Endodermal cell (in vitro differentiated cells): ENCODE measurements at places on chromosomes 12 and 14. TPM values are rescaled to one million over a fixed set of nuclear protein-coding genes. Genes with fewer than 3 reads are reported as not detected.

CATSPERB gene
- total RNA-seq: 0.16 TPM in 1 of 3 replicates, not detected in the others

GRCh38 chr12:60176891-60177290, 581.1 kb downstream of the SLC16A7 start:
- no peak overlapping the region for H3K27ac ChIP-seq
- no peaks in the 10 kb centered on the region for H3K27me3 ChIP-seq
- no peak for DNase-seq
- no peaks in the 10 kb centered on the region for H3K36me3 ChIP-seq
- H3K4me1 ChIP-seq: no peaks in the 10 kb centered on the region

LYZ gene
- total RNA-seq: 0.42 TPM in 1 of 3 replicates, not detected in the others

- no peaks in the 10 kb centered on the region for H3K27me3 ChIP-seq
- DNase-seq: no peak
- H3K27ac ChIP-seq: no peak overlapping the region
Observed at GRCh38 chr12:121829250-121829918, 25.6 kb downstream of the SETD1B start.

DNA sequence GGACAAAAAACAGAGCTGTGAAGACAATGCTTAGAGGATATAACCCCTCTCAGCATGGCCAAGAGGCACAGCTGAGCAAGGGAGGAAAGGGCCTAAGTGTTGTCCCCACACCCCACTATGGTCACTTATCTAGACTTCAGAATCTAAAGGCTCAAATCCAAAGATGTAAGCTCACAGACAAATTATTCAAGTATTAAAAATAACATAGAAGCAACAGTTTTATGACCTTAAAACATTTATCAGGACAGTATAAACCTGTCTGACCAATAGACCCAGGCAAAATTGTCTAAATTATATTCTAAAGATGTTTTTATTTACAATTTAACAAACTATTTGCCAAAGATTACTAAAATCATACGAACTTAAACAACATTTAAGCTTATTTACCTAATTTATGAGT, 28.1 kb upstream of the PRICKLE1 start:
- no peak for DNase-seq
- H3K27ac ChIP-seq: no peak overlapping the region
- no peaks in the 10 kb centered on the region for H3K27me3 ChIP-seq
- H3K36me3 ChIP-seq: no peaks in the 10 kb centered on the region
- no peak overlapping the region for H3K4me3 ChIP-seq
- H3K4me1 ChIP-seq: no peaks in the 10 kb centered on the region

- no peaks in the 10 kb centered on the region for H3K27me3 ChIP-seq
- H3K27ac ChIP-seq: no peak overlapping the region
- H3K4me1 ChIP-seq: no peaks in the 10 kb centered on the region
Observed at GRCh38 chr12:132075026-132075713, 68.9 kb downstream of the DDX51 start.

MUCL1 gene
- not detected in 2 replicates for total RNA-seq

TCL1B gene
- 0.42 to 0.78 TPM (median 0.62 TPM) in 3 replicates for total RNA-seq

- no peak overlapping the region for H3K27ac ChIP-seq
- H3K4me3 ChIP-seq: no peak overlapping the region
- H3K27me3 ChIP-seq: no peaks in the 10 kb centered on the region
- H3K36me3 ChIP-seq: no peaks in the 10 kb centered on the region
- H3K4me1 ChIP-seq: peaks cover 8% of the 10 kb centered on the region
Observed at GRCh38 chr14:89365061-89365801, 51.8 kb downstream of the FOXN3 start.

PRH2 gene
- total RNA-seq: 1.2 TPM in 1 of 2 replicates, not detected in the other

ESYT1 gene
- total RNA-seq: 116 and 118 TPM in 2 replicates

- H3K27me3 ChIP-seq: peaks cover 34% of the 10 kb centered on the region
- H3K36me3 ChIP-seq: no peaks in the 10 kb centered on the region
- peak; percentile 85 for DNase-seq
- no peak overlapping the region for H3K27ac ChIP-seq
- no peak overlapping the region for H3K4me3 ChIP-seq
- H3K4me1 ChIP-seq: no peaks in the 10 kb centered on the region
Observed at GRCh38 chr14:55240526-55241178, 30.6 kb upstream of the FBXO34 start.

DLK1 gene
- 67.1 and 78.3 TPM in 2 replicates for total RNA-seq

DNA sequence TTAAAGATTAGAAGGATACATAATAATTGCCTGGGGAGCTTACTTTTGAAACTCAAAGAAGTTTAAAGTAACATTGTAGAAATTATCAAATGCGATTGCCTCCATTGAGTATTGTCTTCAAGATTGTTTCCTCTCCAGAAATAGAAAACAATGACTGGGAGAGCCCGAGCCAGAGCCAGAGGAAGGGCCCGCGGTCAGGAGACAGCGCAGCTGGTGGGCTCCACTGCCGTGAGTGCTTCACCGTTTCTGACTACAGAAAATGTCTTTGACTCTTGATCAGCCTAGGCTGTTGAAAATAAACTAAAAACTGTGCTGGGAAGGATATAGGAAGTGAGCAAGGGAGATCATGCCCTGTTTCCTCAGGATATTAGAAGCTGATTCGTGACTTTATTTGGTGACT, 4.8 kb downstream of the PIWIL1 start:
- H3K4me3 ChIP-seq: no peak overlapping the region
- H3K4me1 ChIP-seq: no peaks in the 10 kb centered on the region
- H3K27me3 ChIP-seq: peaks cover 27% of the 10 kb centered on the region
- no peak for DNase-seq
- no peaks in the 10 kb centered on the region for H3K36me3 ChIP-seq

DNA sequence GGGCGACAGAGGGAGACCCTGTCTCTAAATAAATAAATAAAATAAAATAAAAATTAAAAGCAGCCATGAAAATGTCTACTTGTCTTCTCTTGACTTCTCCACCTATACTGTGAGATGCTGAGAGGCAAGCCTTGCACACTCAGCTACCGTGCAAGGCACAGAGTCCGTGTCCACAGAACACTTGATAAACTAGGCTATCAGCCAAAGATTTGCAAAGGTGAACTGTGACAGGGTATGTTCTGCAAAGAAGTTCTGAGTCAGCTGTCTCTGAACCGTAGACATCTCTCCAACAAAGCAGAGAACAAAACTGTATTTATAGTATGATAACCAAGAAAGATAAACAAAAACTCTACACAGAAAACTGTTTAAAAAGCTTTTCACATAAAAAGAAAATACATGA, 35.5 kb downstream of the STXBP6 start:
- no peaks in the 10 kb centered on the region for H3K36me3 ChIP-seq
- H3K4me3 ChIP-seq: no peak overlapping the region
- no peaks in the 10 kb centered on the region for H3K27me3 ChIP-seq
- no peak for DNase-seq
- H3K4me1 ChIP-seq: peaks cover 10% of the 10 kb centered on the region

LPAR5 gene
- 0.21 to 0.24 TPM in 2 of 3 replicates, not detected in the other for total RNA-seq

GRCh38 chr12:111741235-111741812, 25.4 kb upstream of the ALDH2 start:
- H3K4me1 ChIP-seq: peaks cover 9% of the 10 kb centered on the region
- no peak for DNase-seq
- H3K4me3 ChIP-seq: no peak overlapping the region

DNA sequence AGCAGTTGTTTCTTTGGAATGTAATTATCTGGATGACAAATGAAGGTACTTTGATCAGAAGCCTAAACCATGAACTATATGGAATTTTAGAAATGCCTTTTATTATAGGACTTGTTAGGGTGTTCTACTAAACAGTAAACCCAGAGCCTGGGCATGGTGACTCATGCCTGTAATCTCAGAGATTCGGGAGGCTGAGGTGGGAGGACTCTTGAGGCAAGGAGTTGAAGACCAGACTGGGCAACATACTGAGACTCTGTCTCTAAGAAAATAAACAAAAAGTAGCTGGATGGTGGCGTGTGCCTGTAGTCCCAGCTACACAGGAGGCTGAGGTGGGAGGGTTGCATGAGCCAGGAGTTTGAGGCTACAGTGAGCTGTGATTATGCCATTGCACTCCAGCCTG, 23.9 kb downstream of the PALS1 start:
- peaks cover 10% of the 10 kb centered on the region for H3K4me1 ChIP-seq
- no peak overlapping the region for H3K4me3 ChIP-seq
- no peaks in the 10 kb centered on the region for H3K27me3 ChIP-seq
- no peak overlapping the region for H3K27ac ChIP-seq
- DNase-seq: no peak

- H3K36me3 ChIP-seq: no peaks in the 10 kb centered on the region
- no peak overlapping the region for H3K4me3 ChIP-seq
- no peak overlapping the region for H3K27ac ChIP-seq
- no peak for DNase-seq
- peaks cover 12% of the 10 kb centered on the region for H3K27me3 ChIP-seq
Observed at GRCh38 chr12:26271889-26272492, 76.6 kb downstream of the SSPN start.

DNA sequence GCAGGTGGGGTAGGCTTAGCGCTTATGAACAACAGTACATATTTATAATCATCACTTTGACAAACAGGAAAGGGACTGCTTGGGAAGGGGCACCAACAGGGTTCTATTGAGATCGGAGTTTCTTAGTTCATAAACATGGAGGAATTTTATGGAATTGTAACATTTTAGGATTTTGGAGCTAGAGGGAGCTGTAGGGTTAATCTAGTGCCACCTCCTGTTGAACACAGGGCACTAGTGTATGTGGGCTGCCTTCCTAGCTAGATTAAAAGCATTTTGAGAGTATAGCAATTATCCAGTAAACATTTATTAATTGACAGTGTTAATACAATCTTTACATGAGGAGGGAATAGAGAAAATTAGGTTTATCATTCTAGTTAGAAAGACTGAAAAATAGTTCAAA, 23.1 kb upstream of the TBC1D30 start:
- peaks cover 7% of the 10 kb centered on the region for H3K4me1 ChIP-seq
- no peak overlapping the region for H3K27ac ChIP-seq
- no peaks in the 10 kb centered on the region for H3K27me3 ChIP-seq
- no peaks in the 10 kb centered on the region for H3K36me3 ChIP-seq
- no peak overlapping the region for H3K4me3 ChIP-seq
- DNase-seq: no peak

GRCh38 chr12:12481631-12482030, 81.0 kb downstream of the DUSP16 start:
- no peaks in the 10 kb centered on the region for H3K4me1 ChIP-seq
- DNase-seq: no peak
- no peaks in the 10 kb centered on the region for H3K27me3 ChIP-seq
- no peak overlapping the region for H3K4me3 ChIP-seq

GRCh38 chr12:110505332-110505731, 3.2 kb downstream of the RAD9B start:
- no peak overlapping the region for H3K27ac ChIP-seq
- peaks cover 4% of the 10 kb centered on the region for H3K27me3 ChIP-seq
- no peak for DNase-seq
- H3K4me3 ChIP-seq: no peak overlapping the region
- no peaks in the 10 kb centered on the region for H3K4me1 ChIP-seq
- no peaks in the 10 kb centered on the region for H3K36me3 ChIP-seq

- no peak for DNase-seq
- H3K27me3 ChIP-seq: peaks cover 23% of the 10 kb centered on the region
- no peak overlapping the region for H3K27ac ChIP-seq
- H3K4me3 ChIP-seq: no peak overlapping the region
Observed at GRCh38 chr12:112677050-112677765, 114.3 kb upstream of the RPH3A start.

- peak; percentile 94 for DNase-seq
- no peak overlapping the region for H3K4me3 ChIP-seq
- peaks cover 7% of the 10 kb centered on the region for H3K4me1 ChIP-seq
- H3K36me3 ChIP-seq: peaks cover 13% of the 10 kb centered on the region
- no peak overlapping the region for H3K27ac ChIP-seq
Observed at GRCh38 chr12:12032851-12033797, 37.6 kb upstream of the BCL2L14 start.

JPH4 gene
- total RNA-seq: 0.18 and 0.47 TPM in 2 replicates

GRCh38 chr14:102717276-102717675, 60.0 kb upstream of the TRAF3 start:
- H3K4me1 ChIP-seq: no peaks in the 10 kb centered on the region
- no peaks in the 10 kb centered on the region for H3K27me3 ChIP-seq

TSPAN8 gene
- 0.78 to 1.0 TPM (median 0.87 TPM) in 3 replicates for total RNA-seq

FOXN4 gene
- total RNA-seq: 0.20 to 1.3 TPM (median 0.38 TPM) in 3 replicates

DNA sequence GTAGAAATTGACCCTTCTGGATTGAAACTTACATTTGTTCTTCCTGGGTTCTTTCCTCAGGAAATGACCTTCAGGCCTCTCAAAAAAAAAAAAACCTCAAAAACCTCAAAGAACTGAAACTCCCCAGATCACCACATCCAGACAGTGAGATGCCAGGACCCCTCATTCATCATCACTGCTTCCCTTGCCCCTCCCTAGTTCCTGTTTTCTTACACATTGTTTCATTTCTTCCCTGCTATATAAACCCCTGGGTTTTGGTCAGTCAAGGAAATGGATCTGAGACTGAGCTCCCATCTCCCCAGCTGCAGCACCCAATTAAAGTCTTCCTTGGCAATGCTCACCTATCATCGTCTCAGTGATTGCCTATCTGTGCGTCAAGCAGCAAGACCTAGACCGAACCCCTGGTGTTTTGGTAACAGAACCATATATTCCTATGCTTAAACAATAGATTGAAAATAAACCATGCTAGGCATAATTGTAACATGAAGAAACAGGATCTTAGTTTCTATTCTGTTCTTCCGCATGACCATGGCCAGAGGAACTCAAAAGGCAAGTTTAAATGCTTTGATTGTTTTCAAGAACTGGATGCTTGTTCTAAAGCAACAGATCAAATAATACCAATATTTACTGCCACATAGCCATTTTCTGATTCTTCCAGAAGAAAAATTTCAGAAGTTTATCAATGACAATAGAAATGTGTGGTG, 108.0 kb upstream of the MAX start:
- H3K27ac ChIP-seq: no peak overlapping the region
- H3K4me3 ChIP-seq: no peak overlapping the region
- H3K27me3 ChIP-seq: no peaks in the 10 kb centered on the region
- DNase-seq: no peak
- no peaks in the 10 kb centered on the region for H3K36me3 ChIP-seq

DNA sequence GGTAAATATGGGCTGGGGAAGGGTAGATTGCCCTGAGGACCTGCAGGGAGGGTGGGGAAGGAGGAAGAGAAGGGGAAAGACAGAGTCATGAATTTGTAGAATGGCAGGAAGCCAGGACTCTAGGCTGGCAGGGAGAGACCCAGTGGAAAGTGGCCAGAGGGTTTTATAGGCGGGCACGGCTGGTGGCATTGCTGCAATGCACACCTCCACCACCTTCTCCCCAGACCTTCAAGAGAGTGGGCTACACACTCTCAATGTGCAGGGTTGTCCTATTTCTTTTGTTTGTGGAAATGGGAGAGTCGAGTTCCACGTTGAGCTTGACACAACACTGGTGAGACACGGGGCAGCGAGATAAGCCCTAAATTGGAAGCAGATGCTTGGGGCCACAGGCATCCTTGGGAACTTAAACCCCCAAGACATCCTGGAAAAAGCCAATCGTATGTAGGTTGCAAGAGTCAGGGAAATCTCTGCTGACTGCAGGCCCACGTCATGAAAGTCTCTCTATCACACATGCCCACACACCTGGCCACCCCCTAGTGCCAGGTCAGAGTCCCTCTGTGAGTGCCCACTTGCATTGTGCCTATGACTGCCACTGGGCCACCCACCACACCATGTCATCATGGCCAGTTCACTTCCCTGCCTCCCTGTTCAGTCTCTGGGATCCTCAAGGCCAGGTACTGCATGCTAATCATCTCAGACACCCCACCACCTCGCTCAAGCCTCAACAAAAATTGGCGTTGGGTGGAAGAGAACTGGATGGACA, 38.0 kb upstream of the BDKRB2 start:
- no peak overlapping the region for H3K27ac ChIP-seq
- DNase-seq: peak; percentile 22
- H3K36me3 ChIP-seq: no peaks in the 10 kb centered on the region
- H3K4me1 ChIP-seq: no peaks in the 10 kb centered on the region

GPR162 gene
- total RNA-seq: 12.8 to 15.0 TPM (median 13.2 TPM) in 3 replicates

GRCh38 chr12:64600164-64600561, 10.1 kb upstream of the RASSF3 start:
- no peaks in the 10 kb centered on the region for H3K27me3 ChIP-seq
- H3K27ac ChIP-seq: no peak overlapping the region
- H3K36me3 ChIP-seq: no peaks in the 10 kb centered on the region
- no peak overlapping the region for H3K4me3 ChIP-seq
